ENCODE measurements at places on chromosomes 12 and 14.
A peak's percentile ranks its signal among the peaks of the same experiment; 100 is the strongest.

- DNase-seq: peak; percentile 85
These were observed at the start of gene ABCB9 for GRCh38 chr12:122965851-122966742. ABCB9 (minus strand) TSS chr12:122966463; CDS start chr12:122960235, 6,228 bp downstream.

DNA sequence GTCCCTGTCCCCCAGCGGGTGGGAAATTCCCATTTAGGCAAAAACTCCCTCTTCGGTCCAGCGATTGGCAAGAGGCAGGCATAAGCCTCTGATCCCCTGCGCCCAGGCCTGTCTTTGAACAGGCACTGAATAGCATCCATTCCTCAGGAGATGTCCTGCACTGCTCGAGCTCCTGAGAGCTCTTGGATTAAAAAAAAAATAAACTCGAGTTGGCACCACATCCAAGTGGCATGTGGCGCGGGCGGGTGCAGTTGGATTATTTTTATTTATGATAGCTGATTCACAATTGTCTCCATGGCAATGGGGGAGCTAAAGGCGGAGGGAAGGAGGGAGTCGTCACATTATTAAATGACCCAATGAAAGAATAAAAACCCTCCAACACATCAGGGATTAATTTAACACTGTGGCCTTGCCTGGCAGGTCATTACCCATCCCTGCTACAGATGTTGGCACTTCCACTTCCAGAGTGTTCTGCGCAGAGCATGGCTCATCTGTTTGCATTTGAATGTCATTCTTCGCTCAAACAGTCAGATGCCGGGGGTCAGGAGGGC lies 207.2 kb downstream of the AACS start:
- DNase-seq: no peak

- no peak for DNase-seq
These were observed 33.6 kb downstream of the PRORP start for GRCh38 chr14:35155962-35156361.

DNA sequence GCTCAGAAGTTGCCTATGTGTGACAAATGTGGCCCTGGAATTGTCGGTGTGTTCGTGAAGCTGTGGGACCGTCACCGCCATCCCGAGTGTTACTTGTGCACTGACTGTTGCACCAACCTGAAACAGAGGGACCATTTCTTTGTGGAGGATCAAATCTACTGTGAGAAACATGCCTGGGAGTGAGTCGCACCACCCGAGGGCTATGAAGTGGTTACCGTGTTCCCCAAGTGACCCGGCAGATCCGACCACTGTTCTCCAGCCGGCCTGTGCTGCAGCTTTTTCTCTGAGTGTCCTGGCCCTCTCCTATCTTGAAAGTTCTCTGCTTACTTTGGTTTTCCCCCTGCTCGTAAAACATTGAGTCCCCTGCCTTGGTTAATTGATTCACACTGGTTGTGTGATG lies 65.3 kb downstream of the VCPKMT start:
- DNase-seq: no peak

DNA sequence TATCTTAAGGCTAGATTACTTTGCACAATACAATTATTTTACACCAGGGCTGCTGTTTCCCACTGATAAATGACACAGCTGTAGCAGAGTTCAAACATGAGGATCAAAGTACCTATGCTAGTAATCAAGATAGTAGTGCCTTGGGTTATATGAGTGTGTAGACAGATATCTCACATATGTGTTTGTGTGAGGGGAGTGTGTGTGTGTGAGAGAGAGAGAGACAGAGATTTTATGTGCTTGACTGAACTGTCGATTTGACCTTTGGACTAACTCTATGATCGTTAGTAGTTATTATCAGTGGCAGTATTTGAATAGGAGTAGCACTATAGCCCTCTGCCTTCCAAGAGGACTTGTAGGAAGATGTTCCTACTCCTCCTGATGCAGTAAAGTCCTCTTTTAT lies 15.5 kb downstream of the PLEKHA5 start:
- DNase-seq: no peak

GRCh38 chr14:52950410-52950897 lies 396 bp downstream of the FERMT2 start:
- DNase-seq: no peak

- no peak for DNase-seq
These were observed 109.8 kb downstream of the PHLDA1 start for GRCh38 chr12:75921622-75922289.

DNA sequence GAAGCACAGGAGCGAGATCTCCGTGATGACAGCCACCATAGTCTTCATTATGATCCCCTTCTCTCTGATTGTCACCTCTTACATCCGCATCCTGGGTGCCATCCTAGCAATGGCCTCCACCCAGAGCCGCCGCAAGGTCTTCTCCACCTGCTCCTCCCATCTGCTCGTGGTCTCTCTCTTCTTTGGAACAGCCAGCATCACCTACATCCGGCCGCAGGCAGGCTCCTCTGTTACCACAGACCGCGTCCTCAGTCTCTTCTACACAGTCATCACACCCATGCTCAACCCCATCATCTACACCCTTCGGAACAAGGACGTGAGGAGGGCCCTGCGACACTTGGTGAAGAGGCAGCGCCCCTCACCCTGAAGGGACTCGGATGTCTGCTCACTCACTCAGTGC lies 775 bp downstream of the OR10P1 start:
- peak; percentile 12 for DNase-seq

DNA sequence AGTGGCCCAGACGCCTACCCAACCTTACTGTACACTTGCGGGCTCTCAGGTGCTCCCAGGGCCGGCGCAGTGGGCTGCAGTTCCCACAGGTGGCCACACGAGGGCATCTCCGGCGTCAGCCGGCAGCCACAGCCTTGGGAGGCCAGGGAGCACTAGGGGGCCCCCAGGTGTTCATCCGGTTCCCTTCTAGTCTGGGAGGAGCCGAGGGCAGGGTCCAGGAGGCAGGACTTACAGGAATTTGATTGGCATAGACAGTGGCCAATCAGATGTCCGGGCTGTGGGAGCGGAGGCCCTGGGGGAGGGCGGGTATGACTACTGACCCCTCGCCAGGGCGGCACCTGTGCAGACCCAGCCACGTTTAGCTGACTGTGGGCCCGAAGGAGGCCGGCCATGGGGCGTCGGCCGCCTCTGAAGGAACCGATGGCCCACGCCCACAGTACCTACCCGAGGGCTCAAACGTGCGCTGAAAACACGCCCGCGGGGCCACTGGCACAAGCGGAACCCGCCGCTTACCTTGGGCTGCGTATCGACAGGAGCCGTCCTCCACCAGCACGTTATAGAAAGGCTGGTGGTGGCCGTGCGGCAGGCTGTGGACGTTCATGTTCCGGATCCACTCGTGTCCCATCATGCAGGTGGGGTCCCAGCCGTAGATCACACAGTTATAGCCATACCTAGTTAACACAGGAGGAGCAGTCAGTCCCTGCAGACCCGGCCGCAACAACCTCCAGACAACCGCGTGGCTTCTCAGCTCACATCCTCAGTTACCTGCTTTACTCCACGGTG lies 34.8 kb downstream of the FBXO21 start:
- DNase-seq: peak; percentile 23

- no peak for DNase-seq
These were observed 90.4 kb downstream of the SRRM4 start for GRCh38 chr12:119071638-119072231.

GRCh38 chr12:76346236-76346635 lies 2.0 kb downstream of the BBS10 start:
- DNase-seq: no peak

DNA sequence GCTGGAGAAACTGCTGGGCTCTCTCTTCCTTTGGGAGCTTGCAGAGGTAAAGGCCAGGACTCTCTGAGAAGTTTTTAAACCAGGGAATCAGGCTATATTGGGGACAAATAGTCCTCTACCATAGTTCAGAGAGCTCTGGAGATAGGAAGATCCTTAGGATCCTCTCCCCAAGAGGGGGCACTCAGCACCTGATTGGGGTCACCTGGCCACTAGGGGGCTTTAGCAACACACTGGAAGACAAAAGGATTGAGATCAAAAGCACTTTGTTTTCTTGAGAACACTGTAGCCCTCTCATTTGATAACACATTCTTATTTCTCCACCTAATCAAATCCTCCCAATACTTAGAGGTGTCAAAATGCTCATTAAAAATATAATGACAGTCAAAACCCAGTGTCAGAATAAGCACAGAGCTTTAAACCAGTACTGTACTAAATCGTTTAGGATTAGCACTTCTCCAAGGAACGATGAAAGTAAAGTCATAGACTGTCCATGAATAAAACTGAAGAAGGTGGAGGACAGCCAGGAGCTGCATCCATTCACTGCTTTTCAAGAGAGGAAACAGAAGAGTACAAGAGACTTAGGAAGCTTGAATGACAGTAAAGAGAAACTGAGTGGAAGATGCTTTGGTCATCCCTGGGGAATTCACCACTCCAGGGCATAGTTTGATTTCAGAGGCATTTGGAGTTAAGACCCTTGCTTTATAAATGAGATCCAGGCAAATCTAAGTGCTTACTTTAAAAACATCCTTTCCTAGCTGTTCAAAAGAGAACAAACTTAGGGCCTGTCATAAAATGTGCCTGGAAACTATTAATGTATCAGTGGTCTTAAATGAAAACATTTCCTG lies 26.5 kb downstream of the BMP4 start:
- no peak for DNase-seq

DNA sequence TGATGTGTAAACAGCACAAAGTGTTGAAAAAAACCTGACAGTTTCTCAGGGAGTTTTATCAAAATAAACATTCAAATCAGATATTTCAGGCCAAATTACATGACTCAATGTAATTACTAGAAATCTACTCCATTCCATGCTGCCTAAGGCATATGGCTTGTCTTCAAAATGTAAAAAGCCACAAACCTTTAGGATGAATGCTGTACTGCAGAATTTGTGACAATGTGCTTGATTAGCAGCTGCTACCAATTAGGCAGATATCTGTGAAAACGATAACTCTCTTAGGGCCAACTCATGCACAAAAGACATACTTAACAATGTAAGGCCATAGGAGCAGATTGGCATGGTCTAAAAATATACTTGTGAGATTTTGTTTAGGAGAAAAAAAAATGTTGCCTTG lies 267.0 kb downstream of the DACT1 start:
- no peak for DNase-seq

GRCh38 chr14:57246933-57247657 lies 21.6 kb downstream of the EXOC5 start:
- DNase-seq: no peak

Measured in activated CD8-positive, alpha-beta memory T cell treated with anti-CD3 and anti-CD28 coated beads for 4 hours (primary cell).